H4 (cell line): ENCODE measurements at places on chromosomes 12 and 14.
A peak's percentile ranks its signal among the peaks of the same experiment; 100 is the strongest.

DNA sequence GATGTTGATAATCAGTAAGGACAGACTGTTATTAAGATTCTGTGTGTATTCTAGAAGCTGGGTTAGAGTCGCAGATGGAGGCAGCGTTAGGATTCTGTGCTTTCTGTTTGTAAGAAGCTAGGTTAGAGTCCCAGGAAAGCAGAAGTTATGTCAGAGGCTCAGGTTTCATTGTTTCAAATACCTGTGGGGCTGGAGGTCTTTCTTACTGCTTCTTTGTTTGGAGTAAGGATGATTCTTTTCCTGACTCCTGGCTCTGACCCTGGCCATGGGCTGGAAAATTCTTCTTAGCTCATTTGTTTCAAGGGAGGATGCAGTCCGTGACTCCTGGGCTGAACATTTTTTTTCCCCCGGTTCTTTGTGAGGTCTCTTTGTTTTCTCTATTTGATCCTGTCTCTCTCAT, 5.2 kb downstream of the MUCL1 start:
- no peak for DNase-seq

GRCh38 chr14:44162197-44162596, 344.9 kb downstream of the FSCB start:
- peak; percentile 82 for DNase-seq

GRCh38 chr14:85461432-85462133, 68.4 kb upstream of the FLRT2 start:
- DNase-seq: no peak

DNA sequence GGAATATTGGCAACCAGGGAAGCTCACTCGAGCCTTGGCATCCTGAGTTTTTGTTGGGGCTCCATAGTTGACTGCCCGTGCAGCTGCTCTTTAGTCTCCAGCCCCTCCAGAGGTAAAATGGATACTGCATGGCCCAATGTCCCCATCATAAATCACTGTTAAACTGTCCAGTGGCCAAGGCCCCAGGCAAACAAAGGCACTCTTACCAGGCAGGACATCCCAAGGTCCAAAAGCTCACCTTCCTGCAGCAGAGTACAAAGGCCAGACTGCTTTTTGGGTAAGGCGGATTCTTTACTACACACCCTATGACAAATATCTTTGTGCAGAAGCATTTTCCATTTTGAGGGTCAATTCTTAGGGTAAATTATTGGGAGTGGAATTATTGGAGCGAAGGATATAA, 81.1 kb downstream of the GPATCH2L start:
- DNase-seq: no peak

GRCh38 chr12:128783129-128783574, 40.6 kb downstream of the SLC15A4 start:
- peak; percentile 28 for DNase-seq

GRCh38 chr12:98456576-98457573, 58.5 kb upstream of the TMPO start:
- no peak for DNase-seq
